Ovary (tissue), 10 donors: ENCODE measurements at places on chromosomes 16 and 17.
A peak's percentile ranks its signal among the peaks of the same experiment; 100 is the strongest.

DNA sequence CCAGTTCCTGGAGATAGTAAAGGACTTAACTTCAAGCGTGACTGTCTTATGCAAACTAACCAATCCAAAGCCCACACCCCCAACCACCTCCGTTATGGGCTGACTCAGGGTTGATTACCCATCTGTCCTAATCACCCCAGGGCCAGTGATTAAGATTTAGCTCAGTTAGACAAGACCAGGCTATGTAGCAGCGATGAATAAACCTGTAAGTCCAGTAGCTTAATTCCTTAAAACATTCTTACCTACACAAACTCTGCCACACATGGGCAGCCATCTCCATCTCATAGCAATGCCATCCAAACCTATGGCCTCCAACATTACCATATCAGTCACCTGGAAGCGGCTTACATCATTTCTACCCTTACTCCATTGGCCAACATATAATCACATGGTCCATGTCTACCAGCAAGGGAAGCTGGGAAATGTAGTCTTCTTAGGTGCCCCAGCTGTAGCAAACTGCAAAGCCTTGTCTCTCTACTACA lies 266.7 kb downstream of the SHISA9 start:
- no peak for DNase-seq

- no peak for DNase-seq
Measured at GRCh38 chr16:53304334-53304733, 129.9 kb upstream of the RBL2 start.

GRCh38 chr16:23374721-23375510 lies 72.8 kb downstream of the SCNN1B start:
- DNase-seq = no peak

- DNase-seq = no peak
Measured at GRCh38 chr16:73319737-73320136, 271.8 kb upstream of the ZFHX3 start.

DNA sequence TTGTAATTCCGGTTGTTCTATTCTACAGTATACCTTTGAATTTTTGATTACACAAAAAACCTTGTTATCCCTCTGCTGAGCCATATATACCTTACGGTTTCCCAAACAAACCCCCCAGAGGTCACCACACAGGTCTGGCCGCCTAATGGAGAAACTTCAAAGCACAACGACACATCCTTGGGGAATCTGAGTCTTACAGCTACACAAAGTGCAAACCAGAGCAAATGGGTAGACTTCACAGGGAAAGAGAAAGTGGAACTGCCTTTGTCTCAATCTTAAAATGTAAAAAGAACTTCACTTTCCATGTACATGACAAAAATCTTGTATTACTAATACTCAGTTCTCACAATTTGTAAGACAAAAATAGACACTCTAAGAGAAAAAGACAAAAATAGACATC lies 2.7 kb downstream of the FBXO31 start:
- DNase-seq = no peak

- no peak for DNase-seq
Measured at GRCh38 chr17:57550016-57550415, 195.1 kb downstream of the CCDC182 start.

GRCh38 chr17:3960764-3961163 lies 3.5 kb downstream of the ATP2A3 start:
- DNase-seq = no peak

GRCh38 chr16:54444851-54445458 lies 158.4 kb upstream of the IRX3 start:
- no peak for DNase-seq

DNA sequence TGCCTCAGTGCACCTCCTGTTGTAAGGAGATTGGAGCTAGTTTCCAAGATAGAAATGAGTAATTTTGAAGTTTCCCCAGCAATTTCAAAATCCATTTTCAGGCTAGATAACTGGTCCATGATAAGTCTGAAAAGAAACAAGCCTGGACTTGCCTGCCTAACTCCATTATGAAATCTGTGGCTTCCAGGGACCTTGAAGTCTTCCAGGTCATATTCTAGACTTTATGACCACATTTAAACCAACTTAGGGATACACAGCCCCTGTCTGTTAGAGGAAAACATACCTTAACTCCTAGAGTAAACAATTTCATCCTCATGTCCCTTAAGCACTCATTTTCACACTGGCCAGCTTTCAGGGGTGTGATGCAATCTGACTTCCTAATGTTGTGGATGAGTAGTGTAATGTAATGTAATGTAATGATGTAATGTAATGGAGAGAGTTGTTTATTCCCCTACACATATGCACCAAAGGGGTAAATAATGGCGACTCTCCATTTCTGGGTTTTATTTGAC lies 96.7 kb upstream of the FAM20A start:
- DNase-seq = no peak

DNA sequence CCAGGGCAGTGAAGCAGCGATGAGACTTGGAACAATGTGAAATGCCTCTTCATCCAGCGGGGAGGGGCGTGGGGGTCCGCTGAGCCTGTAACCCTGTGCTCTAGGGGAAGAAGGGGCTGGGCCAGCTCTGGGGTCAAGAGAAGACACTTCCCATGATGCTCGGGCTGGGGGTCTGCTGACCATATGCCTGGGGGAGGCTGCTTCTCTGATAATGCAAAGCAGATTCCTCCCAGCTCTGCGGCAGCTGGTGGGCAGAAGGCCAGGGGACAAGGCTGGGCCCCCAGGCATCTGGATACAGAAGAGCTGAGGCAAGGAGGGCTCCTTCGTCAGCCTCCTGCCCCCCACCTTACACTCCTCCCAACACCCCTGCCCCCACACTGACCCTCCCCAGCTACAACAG lies 24.7 kb downstream of the NGFR start:
- DNase-seq = no peak

GRCh38 chr17:18961634-18962493 lies 9.9 kb downstream of the SLC5A10 start:
- no peak for DNase-seq

- no peak for DNase-seq
Measured at GRCh38 chr16:53745086-53745485, 41.1 kb downstream of the FTO start.

DNA sequence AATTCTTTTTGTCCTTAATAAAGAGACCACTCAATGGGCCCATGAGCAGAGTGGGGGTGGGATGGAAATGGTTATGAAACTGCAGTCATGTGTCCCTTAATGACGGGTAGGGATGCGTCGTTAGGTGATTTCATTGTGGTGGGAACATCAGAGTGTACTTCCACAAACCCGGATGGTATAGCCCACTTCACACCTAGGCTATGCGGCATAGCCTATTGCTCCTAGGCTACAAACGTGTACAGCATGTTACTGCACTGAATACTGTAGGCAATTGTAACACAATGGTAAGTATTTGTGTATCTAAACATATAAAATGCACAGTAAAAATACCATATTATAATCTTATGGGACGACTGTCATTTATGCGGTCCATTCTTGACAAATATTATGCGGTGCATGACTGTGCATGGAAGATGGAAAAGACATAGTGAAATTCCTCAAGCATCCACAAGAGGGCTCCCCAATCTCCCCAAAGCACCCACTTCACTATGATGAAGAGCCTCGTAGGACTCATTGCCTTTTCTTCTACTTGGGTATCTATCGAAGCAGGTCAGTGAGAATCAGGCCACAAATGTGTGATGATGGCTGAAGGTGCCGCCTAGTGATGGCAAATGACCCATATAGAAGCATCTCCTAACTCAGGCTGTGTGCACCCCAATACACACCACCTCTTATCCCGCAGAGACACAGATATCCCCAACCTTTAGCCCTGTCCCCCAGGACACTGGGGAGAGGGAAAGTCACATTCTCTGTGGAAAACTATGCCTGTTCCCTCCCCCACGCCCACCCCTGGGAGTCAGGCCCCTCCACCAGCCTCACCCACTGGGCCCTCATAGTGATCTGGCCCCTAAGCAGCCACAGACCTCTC lies 43.5 kb downstream of the TBX21 start:
- DNase-seq = no peak

DNA sequence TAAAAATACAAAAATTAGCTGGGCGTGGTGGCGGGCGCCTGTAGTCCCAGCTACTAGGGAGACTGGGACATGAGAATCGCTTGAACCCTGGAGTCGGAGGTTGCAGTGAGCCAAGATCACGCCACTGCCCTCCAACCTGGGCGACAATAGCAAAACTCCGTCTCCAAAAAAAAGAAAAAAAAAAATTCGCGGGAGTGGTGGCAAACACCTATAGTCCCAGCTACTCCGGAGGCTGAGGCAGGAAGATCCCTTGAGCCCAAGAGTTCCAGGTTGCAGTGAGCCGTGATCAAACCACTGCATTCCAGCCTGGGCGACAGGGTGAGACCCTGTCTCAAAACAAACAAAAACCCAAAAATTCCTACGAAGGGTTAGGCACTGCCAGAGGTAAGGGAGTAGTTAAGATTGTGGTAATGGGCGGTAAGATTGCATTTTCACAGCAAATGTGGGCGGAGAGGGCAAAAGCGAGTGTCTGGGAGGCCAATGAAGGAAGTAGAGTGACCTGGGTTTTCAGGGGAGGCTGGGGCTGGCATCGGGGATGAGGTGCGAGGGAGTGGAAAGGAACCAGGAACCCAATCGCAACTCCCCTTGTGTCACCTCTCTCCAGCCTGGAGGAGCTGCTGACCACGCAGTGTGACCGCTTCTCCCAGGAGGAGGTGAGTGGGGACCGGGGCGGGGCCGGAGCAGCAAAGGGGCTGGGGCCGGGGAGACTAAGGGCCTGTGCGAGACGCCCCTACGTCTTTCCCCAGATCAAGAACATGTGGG lies 2.6 kb downstream of the MYL11 start:
- no peak for DNase-seq

DNA sequence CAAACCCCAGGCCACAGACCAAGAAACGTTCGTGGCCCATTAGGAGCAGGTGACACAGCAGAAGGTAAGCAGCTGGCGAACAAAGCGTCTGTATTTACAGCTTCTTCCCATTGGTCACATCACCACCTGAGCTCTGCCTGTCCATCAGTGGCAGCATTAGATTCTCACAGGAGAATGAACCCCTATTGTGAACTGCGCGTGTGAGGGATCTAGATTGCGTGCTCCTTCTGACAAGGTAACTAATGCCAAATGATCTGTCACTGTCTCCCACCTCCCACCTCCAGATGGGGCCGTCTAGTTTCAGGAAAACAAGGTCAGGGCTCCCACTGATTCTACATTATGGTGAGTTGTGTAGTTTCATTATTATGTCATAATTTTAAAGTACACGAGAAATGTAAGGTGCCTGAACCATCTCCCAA lies 186.3 kb downstream of the CPPED1 start:
- DNase-seq = no peak

GRCh38 chr16:64648282-64648681 lies 473.6 kb downstream of the CDH11 start:
- no peak for DNase-seq

GRCh38 chr17:44523672-44523972 lies 20.4 kb upstream of the GPATCH8 start:
- no peak for DNase-seq

DNA sequence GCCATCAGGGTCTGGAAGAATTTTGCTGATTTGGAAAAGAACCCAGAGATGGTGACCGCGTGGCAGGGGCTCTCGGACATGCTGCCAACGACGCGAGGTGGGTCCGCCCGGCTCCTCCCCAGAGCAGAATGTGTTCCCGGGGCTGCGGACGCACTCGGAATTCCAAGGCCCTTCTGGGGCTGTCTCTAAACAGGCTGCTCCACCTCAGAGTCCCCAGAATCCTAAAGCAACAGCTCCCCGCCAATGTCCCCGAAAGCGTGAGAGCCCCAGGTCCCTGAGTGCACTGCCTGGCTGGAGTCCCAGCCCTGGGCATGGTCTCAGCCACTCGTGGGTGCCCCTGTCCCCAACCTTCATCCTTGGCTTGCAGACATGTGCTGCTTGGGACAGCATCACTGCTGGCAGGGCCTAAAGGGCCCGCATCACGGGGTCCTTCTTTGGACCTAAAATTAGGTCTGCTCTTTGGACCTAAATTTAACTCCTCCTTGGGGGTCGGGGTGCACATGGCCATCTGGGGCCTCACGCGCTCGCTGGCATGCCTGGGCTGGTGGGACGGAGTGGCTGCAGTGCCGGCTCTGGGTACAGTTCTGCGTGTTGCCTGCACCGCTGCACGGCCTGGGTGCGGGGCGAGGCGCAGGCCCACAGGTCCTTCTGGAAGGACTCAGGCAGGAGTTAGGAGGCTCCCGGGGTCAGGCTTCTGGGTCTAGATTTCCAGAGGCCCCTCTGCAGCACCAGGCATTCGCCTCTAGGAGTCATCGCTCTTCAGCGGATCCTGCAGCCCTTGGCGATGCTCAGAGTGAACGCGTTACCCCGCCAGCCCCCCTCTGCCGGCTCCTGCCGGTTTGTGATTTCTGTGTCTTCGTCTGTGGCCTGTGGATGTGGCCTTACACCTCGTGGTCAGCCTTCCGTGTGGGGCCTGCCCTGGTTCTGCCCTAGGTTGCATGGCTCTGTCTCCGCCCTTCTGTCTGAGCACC lies 41.9 kb upstream of the CHMP6 start:
- no peak for DNase-seq

GRCh38 chr16:50178491-50178941 lies 25.4 kb downstream of the TENT4B start:
- DNase-seq = no peak

- no peak for DNase-seq
Measured at GRCh38 chr17:78490673-78491072, 86.5 kb downstream of the DNAH17 start.

DNA sequence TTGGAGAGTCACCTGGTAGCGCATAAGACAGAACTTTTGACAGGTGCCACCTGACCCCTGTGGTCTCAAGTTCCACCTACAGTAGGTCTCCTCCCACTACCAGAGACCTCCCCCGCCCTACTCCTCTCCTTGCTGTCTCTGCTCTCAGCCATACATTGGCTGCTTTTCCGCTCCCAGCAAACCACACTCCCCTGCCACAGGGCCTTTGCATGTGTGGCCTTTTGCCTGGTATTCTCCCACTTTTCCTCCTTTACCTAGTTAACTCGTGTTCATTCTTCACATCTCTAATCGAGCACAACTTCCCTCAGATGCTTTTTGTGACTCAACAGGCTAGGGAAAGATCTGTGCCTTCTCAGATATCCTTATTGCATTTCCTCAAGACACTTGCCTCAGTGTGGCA lies 218.3 kb upstream of the EEF2KMT start:
- no peak for DNase-seq

GRCh38 chr17:290626-291025 lies 62.0 kb downstream of the RPH3AL start:
- peak; percentile 16 for DNase-seq

- DNase-seq = no peak
Measured at GRCh38 chr17:62790564-62790986, 17.5 kb downstream of the MARCHF10 start.

- no peak for DNase-seq
Measured at GRCh38 chr16:2036200-2036966, 9.7 kb downstream of the NHERF2 start.
